ENCODE measurements at places on chromosomes 1 and 21.

DNA sequence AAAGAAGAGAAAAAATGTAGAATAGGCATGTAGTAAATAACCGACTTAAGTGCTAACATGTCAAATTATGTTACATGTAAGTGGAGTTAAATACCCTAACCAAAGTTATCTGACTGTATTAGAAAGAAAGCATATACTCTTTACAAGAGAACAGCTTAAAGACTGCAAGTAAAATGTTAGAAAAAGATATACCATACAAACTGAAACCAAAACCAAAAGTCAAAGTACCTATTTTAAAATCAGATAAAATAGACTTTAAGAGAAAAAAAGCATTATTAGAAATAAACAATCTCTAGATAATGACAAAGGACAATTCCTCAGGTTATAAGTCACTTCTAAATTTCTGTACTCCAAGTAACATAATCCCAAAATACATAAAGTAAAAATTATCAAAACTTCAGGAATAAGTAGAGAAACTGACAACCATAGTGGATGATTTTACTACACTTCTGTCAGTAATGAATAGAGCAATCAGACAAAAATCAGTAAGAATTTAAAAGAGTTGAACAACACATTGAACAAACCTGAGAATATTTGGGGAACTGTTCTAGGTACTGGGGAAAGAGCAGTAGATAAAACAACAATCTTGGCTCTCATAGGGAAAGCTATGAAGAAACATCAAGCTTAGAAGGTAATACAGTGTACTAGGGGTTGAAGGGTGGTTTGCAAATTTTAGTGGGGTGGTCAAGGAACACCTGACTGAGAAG is 127.3 kb downstream of the TBX19 start:
- DNase-seq, result no peak

DNA sequence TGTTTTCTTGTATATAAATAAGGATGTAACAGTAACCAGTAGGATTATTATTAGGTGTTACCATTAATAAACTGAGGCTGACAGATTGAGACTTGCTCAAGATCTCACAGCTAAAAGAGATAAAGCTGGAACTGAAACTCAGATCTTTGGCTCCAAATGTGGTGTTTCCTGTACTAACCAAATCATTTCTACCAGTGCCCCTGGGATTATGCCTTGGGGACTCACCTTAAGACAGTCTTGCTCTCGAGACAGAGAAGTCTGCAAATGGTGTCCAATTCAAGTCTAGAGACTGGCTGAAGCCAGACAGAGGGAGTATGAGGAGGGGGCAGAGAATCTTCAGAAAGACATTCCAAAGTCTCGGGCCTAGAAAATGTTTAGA is 593 bp upstream of the CD53 start:
- DNase-seq, result no peak

DNA sequence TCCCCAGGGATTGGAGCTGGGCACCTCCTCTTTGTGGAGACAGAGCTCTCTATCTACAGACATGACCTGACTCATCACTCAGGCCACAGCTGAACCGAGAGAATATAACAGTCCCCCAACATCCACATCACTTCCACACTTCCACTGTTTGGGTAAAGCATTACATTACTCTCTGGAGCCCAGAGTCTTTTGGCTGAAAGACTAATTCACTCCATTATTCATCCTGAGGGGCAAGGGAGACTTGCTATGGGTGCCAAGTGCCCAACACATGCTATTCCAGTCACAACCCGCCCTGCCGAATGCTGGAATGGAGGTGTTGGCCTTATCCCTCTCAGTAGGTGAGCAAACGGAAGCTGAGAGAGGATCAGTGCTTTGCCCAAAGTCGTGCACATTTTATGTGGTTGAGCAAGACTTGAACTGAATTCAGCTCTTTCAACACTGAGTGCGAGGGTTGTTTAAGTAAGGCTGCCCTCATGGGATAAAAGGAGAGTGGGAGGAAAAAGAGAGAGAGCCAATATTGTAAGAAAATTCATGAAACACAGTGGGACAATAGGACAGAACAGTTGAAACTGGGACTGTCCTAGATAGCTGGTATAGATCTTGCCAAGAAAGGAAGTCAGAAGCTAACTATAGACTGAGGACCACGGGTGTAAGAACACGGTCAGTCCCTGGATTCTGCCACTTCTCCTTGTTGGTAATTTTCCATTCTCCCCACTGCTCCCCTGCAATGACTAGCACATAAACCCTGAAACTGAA is 13.5 kb upstream of the CHI3L1 start:
- DNase-seq, result no peak

DNA sequence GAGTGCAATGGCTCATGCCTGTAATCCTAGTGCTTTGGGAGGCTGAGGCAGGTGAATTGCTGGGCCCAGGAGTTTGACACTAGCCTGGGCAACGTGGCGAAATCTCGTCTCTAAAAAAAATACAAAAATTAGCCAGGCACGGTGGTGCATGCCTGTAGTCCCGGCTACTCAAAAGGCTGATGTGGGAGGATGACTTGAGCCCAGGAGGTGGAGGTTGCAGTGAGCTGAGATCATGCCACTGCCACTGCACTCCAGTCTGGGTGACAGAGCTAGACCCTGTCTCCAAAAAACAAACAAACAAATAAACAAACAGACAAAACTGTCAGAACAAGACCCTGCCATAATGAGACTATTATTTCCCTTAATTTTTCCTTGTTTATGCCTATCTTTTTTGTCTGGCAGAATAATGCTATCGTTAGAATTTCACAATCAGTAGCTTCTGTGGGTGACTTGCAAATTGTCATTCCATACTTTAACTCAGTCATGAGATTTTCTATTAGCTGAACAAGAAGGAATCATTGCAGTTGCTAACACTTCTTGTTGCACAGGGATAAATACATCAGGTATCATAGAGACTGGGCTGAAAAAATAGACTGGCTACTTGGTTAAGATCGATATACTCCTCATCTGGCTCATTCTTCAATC is 7.5 kb upstream of the THEM4 start:
- no peak for DNase-seq

DNA sequence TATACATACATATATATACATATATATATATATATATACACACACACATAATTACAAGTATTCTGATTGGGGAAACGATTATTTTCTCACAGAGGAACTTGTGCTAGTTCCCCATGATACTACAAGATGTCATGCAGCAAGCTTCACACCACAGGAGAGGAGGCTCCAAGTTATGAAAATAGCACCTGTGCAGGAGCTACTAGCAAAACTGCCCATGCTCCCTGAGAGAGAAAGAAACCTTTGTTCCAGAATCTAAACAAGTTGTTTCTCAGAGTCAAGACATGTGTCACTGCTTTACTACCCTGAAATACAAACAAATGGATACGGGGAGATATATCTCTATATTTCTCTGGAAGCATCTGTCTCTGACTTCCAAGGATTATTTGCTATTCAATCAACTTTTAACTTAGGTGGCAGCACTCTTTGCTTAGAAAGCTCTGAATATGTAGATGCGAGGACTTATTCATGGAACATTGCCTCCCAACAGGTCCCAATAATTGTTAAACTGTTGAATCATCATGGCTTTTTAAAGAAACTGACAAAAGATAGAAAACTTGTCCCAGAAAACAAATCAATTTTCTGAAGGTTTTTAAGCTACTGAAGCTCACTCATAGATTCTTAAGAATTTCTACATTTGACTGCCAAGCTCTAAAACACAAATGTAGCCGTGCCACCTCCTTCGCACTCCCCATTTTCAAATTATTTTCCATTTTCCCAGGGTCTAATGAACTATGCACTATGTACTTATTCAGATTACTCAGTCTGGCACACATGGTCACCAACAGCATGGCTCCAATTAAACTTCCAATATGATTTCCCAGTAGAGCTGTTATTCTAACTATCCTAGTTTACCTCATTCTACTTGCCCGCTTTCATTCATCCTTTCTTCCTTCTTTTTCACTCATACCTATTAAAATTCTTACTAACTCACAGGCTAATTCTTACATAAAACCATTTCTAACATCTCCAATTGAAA is 929.1 kb downstream of the LTN1 start:
- DNase-seq, result no peak

DNA sequence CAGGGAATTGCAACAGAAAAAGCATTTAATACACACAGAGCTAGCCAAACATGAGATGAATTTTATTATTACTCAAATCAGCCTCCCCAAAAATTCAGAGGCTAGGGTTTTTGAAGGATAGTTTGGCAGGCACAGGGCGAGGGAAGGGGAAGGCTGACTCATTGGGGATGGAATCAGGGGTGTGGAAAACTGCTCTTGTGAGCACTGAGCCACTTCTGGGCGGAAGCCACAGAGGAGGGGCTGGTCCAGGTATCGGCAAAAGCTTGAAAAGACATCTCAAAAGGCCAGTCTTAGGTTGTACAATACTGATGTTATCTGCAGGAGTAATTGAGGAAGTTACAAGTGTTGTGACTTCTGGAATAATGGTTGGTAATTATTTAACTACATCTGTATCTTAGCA is 109.4 kb downstream of the TLR5 start:
- no peak for DNase-seq

- no peak for DNase-seq
Observed at GRCh38 chr1:244011786-244012185, 39.3 kb upstream of the ZBTB18 start.

GRCh38 chr1:224867715-224868114 is 61.8 kb upstream of the DNAH14 start:
- no peak for DNase-seq

GRCh38 chr1:150875197-150876118 is 941 bp downstream of the ARNT start:
- DNase-seq, result no peak

DNA sequence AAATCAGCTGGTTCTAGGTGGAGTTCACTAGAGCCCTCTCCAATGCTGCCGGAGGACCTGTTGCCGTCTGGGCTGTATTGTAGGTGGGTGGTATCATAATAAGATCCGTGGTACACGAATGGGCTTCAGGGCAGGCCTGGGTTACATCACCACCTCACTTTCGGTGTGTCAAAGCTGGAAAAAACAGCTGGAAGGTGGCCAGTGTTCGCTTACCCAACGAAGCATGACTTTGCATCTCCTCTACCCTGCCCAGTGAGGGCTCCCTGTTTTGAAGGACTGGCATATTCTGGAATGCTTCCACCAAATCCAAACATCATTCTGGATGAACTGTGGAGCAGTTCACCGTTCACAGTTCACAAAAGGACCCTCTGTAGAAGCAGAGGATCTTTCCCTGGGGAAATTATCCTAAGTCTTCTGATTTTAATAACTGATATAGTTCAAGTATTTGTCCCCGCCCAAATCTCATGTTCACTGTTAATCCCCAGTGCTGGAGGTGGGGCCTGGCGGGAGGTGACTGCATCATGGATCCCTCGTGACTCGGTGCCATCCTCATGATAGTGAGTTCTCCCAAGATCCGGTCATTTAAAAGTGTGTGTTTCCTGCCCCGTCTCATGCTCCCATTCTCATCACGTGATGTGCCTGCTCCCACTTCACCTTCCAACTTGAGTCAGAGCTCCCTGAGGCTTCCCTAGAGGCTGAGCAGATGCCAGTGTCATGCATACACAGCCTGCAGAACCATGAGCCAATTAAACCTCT is 429.0 kb downstream of the KIF26B start:
- no peak for DNase-seq

GRCh38 chr1:19605967-19606366 is 38.1 kb upstream of the NBL1 start:
- DNase-seq, result no peak

DNA sequence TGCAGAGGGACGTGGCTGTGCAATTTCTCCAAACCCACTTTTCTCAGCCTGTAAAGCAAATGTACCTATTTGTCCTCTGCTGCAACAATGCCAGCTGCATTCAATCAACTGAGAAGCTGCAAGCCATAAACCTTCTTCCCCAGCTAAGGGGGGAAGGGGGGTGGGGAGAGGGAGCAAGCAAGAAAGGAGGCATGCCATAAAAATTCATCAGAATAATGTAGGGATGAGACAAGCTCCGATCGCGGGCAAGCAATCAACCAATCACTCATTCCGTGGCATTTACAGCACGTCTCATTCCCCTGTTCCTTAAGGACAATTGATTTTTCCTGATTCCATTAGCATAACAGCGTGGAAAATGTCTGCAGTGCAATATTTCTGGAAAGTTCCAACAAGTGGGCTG is 144.8 kb downstream of the DMRTA2 start:
- DNase-seq, result no peak

DNA sequence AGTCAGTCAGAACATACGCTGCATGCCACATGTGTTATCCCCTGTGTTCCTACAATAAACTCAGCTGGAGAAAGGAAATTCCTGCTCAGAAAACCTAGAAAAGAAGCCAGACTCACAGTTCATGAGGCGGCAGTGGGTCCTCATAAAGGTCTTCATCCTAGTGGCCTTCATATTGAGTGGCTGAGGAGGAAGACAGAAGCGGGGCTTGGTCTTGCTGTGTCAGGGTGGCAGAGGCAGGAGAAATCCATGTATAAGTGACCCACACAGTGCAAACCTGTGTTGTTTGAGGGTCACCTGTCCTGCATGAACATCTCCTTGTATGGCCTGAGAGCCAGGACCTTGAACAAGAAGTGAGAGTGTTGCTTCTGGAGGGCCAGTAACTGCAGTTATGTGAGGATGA is 4.0 kb upstream of the WNT3A start:
- no peak for DNase-seq

- DNase-seq, result no peak
Observed at GRCh38 chr21:35467566-35467965, 418.5 kb upstream of the RUNX1 start.

DNA sequence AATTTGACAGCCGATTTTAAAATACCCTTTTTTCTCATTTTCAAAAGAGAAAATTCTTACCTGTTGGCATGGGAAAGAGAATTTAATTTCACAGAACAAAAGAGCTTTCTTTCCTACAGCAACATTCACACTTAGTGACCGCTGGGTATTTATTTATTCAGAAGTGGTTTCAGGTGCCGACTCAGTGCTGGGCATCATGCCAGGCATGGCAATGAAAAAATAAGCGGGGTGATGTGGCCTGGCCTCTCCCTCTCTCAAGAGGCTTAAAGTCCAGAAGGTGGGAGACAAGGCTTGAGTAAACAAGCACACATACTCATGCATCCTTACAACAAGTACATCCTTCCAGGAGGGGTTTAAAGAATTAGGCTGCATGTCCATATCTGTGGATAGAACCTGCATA is 4.1 kb upstream of the PCP4 start:
- no peak for DNase-seq

DNA sequence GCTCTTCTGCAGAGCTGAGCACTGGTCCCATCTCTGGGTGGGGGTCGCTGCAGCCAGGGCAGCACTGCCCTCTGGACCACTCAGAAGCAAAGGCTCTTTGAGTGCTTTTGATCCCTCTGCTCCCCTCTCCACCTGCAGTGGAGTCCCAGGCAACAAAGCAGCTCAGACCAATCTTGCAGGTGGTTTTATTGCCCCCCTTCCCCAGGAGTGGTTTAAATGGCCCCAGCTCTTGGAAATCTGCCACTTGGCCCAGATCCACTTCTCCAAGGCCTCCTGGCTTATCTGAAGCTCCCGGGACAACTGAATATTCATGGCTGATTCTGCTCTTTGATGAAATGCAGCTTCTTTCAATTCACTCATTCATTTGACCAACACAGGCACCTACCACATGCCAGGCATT is 2.7 kb downstream of the STUM start:
- DNase-seq, result no peak

- DNase-seq, result no peak
Observed at GRCh38 chr1:3702528-3702927, 49.7 kb upstream of the CCDC27 start.

Data from stimulated activated CD4-positive, alpha-beta T cell treated with anti-CD3 and anti-CD28 coated beads, Interleukin-4, amount 100 ng/mL, for 24 hours (primary cell).